Pancreas (tissue), 10 donors: ENCODE measurements at places on chromosomes 6 and 20. TPM values are rescaled to one million over a fixed set of nuclear protein-coding genes. Genes with fewer than 3 reads are reported as not detected.
A peak's percentile ranks its signal among the peaks of the same experiment; 100 is the strongest.

DNA sequence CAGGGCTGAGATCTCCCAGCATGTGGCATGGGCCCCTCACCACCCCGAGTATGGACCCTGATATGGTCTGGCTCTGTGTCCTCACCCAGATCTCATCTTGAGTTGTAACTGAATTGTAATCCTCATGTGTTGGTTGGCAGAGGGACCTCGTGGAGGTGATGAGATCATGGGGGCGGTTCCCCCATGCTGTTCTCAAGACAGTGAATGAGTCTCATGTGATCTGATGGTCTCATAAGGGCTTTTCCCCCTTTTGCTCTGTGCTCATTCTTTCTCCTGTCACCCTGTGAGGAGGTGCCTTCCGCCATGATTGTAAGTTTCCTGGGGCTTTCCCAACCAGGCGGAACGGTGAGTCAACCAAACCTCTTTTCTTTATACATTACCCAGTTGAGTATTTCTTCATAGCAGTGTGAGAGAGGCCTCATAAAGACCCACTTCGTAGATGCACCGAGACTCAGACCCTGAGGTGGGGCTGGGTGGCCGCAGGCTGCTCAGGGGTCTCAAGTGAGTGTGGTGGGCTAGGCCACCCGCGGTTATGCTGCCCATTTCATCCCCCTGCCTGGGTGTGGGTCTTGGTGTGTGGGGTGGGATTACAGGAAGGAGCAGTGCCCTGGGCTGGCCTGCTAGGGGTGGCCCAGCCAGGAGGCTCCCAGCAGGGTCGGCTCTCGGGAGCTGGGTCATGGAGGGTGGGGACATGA lies 26.2 kb upstream of the GATA5 start:
- no peak for DNase-seq

DNA sequence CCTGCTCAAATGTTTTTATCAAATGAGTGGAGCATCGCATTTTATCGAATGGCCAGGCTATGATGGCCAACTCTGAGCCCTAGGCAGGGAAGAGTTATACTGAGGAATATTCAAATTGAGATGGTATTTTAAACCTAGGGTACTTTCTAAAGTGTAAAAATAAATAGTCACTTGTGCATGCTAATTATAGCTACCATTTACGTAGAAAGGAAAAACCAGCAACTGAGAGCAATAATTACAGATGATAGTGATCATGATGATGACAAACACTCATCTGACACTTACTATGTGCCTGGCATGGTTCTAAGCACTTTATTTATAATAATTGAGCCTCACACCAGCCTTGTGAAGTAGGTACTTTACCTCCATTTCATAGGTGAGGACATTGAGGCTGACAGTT lies 455.7 kb downstream of the CD83 start:
- no peak for DNase-seq

DNA sequence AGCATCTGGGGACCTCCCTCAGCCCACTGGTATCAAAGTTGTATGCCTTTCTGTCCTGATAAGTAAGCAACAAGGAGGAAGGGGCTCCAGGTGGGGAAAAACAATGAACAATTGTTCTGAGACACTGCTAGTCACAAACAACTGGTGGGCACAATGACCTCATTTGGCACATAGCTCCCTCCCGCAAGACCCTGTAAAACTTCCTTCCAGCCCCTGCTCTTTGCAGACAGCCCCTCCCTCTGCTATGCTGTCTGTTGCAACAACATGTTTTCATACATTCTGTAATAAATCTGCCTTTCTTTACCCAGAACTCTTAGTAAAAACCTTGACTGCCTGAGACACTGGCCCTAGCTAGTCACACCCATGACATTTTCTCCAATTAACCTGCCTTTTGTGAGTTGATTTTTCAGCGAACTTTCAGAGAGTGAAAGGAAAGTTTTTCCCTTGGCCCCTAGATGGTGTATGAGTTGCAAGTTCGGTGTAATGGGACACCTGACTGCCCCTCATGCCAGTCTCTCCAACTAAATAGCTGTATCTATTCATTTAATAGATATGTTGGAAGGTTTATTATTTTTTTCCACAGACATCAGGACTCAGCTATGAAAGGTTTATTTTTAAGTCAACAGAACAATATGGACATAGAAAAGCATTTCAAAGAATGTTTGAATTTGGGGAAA lies 142.3 kb upstream of the SLC22A16 start:
- no peak for DNase-seq

DNA sequence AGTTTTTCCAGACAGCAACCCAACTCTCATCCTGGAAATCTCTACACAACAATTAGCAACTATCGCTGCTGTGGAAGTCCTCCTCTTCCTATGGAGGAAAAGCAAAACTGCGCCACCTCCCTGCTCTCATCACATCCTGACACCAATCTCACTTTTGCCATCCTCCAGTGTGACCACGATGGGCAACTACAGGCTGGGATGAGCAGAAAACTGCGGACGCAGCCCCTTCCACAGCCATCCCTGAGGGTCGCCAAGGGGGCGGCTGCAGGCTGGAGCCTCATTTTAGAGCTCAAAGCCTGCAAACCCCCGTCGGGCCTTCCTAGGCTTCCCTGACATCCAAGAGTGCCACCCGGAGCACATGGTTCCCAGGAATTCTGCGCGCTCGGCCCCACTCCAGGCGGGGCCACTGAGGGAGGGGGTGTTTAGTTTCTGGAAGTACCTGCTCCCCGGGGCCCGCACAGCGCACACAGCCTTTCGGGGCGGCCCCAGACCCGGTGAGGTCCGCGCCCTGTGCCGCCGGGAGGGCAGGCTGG lies 1.2 kb downstream of the TCFL5 start:
- peak; percentile 68 for DNase-seq

GRCh38 chr6:960356-960755 lies 267.4 kb upstream of the EXOC2 start:
- no peak for DNase-seq

GRCh38 chr20:37315452-37316110 lies 26.1 kb downstream of the MANBAL start:
- no peak for DNase-seq

DNA sequence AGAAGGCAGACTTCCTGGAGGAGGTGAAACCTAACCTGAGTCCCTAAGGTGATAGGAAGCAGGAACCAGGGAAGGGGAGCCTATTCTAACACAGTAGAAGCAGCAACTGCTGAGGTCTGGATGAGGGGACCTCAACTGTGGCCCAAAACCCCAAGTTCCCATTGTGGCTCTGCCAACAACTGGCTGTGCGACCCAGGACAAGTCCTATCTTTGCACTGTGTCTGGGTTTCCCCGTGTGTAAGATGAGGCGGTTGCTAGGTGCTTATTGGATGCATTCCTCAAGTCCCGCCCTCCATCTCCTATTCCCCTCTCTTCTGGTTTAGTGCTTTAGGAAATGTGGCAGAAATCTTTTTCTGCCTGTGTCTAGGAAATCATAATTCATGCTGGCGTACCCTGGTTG lies 52.2 kb upstream of the TTPAL start:
- no peak for DNase-seq

GRCh38 chr6:131250122-131250521 lies 114.9 kb downstream of the AKAP7 start:
- DNase-seq = peak; percentile 50

- no peak for DNase-seq
These were observed 51.9 kb downstream of the B4GALT5 start for GRCh38 chr20:49661560-49662329.

- no peak for DNase-seq
These were observed 96.4 kb downstream of the AIG1 start for GRCh38 chr6:143157131-143157530.

DNA sequence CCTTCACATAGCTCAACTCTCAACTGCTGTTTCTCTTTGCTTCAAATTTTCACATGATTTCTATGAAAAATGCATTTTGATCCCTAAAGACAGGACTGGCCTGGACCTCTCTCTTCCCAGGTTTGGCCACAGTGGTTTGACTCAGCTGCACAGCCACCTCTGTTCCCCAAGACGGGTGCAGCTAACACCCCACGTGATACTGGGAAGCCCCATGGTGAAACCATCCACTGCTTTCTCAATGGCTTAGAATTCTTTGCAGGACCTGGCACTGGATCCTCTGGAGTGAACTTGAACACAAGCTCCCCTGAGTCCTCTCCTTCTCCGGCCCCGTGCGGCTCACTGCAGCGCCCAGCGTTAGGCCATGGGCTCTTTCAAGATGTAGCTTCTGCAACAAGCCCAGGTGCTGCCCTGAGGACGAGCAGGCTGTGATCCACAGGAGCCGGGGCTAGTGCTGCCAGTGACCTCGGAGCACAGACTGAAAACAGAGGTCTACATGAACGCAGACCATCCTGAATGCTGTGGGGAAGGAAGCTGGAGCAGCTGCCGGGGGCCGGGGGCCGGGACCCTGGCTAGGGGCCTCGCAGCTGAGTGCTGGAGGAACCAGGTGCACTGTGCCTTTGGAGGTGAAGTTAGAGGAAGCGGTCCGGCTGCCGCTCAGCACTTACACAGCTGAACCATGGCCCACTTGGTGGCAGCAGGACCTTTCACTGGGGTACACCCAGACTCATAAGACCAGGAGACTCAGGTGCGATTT lies 58.8 kb upstream of the MPC1 start:
- no peak for DNase-seq

GRCh38 chr6:117840541-117840983 lies 66.5 kb upstream of the SLC35F1 start:
- no peak for DNase-seq

DNA sequence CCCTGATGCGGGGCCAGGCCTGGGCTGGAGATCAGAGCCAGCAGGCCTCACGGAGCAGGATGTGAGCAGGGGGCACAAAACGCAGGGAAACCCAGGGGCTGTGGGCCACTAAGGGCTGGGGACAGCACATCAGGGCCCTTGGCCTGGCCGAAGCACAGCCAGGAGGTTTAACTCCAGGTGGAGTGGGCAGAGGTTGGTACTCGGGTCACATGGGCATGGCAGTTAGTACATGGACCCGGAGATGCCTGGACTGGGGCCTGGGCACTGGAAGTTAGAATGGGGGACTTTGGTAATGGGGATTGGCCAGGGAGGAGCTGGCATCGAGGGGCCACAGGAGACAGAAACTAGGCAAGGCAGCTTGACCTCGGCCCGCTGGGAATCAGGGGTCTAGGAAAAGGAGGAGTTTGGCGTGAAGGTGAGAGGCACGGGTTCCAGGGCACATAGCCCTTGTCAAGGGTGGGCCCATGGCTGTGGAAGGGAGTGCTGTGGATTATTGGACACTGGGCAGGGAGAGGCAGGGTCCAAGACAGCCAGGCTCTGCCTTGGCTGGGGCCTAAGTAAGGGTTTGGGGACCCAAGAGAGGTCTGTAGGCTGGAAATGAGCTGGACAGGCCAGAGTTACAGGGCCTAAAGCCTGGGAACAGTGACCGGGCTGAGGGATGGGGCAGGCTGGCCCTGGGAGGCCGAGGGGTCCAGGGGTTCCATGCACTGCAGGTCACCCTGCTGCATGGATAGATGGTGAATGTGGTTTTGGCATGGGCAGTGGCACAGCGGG lies 41.6 kb upstream of the CD93 start:
- no peak for DNase-seq

GRCh38 chr6:124772733-124773319 lies 189.4 kb upstream of the RNF217 start:
- no peak for DNase-seq

DNA sequence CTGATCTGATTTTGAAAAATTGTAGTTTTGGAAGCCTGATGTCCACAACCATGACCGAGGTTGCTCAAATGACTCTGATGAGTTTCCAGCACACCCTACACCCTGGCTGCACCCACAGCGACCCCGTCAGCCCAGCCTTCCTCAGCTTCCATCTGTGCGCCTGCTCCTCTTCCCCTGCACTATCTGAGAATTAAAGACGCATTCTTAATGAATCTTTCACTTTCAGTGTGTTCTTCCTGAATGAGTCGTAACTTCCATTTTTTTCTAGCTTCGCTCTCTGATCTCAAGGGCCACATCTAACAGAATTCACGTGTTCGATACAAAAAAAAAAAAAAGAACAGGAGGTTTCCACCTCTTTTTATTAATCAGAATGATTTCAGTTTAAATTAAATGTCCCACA lies 21.3 kb upstream of the RREB1 start:
- DNase-seq = no peak

The MUCL3 gene
- not detected for total RNA-seq

The SAMD3 gene
- total RNA-seq = 1.1 TPM

The FKBP1C gene
- total RNA-seq = not detected

The FAM83B gene
- total RNA-seq = 2.0 TPM
